Ovary (tissue), 10 donors: ENCODE measurements at places on chromosomes 2 and 18. TPM values are rescaled to one million over a fixed set of nuclear protein-coding genes. Genes with fewer than 3 reads are reported as not detected.

- DNase-seq = no peak
These were observed 14.3 kb upstream of the CD28 start for GRCh38 chr2:203692031-203692710.

DNA sequence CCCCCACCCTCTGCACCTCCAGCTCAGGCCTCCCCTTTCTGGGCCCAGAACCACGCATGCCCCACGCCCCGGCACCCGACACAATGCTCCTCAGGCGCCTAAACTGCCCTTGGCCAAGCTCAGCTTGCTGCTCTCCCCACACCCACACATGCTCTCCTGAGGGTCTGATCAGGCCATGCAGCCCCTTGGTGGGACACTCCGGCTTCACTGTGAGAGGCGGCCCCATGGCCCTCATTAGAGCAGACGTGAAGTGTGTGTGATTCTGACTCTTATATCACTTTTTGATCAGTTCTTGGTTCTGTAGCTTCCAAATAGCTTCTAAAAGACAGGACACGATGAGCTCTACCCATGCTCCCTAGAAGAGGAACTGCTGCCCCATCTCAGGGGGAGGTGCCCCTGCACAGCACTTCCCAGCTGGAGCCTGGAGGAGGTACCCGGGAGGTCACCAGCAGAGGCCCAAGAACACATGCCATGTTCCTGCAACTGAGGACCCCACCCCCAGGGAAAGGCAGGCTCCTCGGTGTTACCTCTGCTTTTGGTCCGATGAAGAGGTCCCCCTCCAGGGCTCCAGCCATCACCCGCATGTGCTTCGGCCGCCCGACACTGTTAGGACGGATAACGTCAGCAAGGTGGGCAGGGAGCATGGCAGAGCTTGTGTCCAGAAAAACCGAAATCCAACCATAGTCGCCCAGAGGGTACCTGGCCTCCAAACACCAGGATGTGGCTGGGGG lies 3.6 kb downstream of the ACTR1B start:
- DNase-seq = no peak

- no peak for DNase-seq
These were observed 58.3 kb upstream of the UPP2 start for GRCh38 chr2:158043181-158043948.

Gene ZNF521
- 47.1 TPM for total RNA-seq
